ENCODE measurements at places on chromosomes 5 and 9. TPM values are rescaled to one million over a fixed set of nuclear protein-coding genes. Genes with fewer than 3 reads are reported as not detected.

GRCh38 chr9:96505316-96505991 is 55.5 kb downstream of the HABP4 start:
- no peak for DNase-seq

DNA sequence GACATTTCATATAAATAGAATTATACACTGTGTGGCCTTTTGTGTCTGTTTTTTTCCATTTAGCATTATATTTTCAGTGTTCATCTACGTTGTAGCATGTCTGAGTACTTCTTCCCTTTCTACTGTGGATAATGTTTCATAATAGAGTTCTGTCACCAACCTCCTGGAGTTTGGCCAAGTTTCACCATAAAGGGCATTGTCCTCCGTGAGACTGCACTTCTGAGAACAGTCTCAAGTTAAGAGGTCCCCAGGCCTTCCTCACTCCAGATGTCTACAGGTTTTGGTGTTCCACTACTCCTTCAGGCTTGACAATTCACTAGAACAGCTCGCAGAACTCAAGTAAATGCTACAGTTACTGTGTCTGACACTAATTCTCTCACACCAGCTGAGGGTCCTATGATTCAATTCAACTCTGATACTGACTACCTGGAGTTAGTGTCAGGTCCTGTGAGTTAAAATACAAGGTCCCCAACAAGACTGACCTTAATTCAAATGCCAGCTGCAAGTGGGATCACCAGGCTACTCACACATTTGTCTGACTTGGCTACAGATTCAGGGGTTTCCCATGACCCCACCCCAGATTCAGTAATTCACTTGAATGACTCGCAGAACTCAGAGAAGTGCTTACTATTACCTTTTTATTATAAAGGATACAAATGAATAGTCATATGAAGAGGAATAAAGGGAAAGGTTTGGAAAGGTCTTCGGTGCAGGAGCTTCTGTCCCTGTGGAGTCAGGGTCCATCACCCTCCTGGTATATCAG is 31.1 kb downstream of the SLC35A4 start:
- DNase-seq, result peak; percentile 42

Gene DPH7
- total RNA-seq, result 24.8 TPM

- no peak for DNase-seq
Measured at GRCh38 chr9:5671711-5672353, 42.9 kb downstream of the RIC1 start.

Gene PRSS3
- 11.3 TPM for total RNA-seq

GRCh38 chr5:17213938-17214337 is 3.5 kb upstream of the BASP1 start:
- no peak for DNase-seq

Gene NSA2
- total RNA-seq, result 118 TPM

GRCh38 chr9:237141-237857 is 22.6 kb downstream of the DOCK8 start:
- no peak for DNase-seq

Gene ADGRD2
- total RNA-seq, result not detected

GRCh38 chr9:75855509-75855908 is 35.0 kb upstream of the PCSK5 start:
- DNase-seq, result peak; percentile 46

GRCh38 chr5:16600397-16600796 is 16.4 kb downstream of the RETREG1 start:
- DNase-seq, result peak; percentile 51

GRCh38 chr5:109713453-109713852 is 23.7 kb downstream of the MAN2A1 start:
- no peak for DNase-seq

DNA sequence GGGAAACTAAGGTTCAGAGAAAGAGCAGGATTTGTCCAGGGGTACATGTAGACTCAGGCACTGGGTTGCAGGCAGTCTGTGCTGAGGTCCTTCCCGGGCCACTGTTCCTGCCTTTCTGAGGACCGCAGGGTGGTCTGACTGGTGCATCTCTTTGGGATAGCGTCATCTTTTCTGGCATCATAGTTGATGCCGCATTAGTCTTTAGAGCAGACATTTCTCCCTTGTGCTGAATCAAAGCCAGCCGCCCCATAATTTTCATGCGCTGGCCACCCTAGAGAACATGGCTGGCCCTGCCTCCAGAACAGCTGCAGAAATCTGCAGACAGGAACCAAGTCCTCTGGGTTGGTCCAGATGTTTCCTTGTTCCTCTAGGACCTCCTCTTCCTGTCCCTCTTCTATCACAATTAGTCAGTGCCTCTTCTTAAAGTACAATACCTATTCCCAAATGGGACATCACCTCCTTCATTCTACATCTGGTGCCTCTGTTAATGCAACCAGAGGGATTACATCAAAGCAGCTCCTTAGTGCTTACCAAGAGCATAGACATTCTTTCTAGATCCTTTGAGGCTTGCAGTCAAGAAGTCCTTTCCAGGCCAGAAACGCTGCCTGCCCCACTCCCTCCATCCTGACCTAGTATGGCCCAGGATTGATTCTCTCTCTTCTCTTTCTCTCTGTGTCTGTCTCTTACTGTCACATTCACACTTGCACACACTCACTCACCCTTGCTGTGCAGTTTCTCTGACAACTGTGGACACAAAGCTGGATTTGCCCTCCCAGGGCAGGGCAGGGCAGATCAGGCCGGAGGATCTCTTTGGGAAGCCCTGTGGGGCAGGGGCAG is 42.0 kb upstream of the ORM1 start:
- no peak for DNase-seq

DNA sequence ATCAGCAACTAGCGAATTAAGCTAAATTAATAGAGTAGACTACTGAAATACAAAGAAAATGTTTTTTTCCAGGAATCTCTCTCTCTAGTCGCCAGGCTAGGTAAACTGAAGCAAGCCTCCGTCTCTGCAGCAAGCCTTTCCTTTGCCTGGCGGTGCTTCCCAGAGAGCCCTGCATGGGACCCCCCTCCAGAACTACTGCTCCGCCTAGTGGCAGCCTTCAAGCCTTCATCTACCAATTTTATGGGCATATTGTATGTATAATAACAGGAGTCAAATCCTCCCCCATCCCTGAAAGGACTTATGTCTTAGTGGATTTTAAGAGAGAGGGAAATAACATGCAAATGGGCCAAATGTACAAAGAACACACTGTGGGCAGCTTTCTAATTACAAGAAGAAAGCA is 241.9 kb downstream of the SAXO1 start:
- DNase-seq, result no peak

Gene NMUR2
- total RNA-seq, result 1.7 TPM

DNA sequence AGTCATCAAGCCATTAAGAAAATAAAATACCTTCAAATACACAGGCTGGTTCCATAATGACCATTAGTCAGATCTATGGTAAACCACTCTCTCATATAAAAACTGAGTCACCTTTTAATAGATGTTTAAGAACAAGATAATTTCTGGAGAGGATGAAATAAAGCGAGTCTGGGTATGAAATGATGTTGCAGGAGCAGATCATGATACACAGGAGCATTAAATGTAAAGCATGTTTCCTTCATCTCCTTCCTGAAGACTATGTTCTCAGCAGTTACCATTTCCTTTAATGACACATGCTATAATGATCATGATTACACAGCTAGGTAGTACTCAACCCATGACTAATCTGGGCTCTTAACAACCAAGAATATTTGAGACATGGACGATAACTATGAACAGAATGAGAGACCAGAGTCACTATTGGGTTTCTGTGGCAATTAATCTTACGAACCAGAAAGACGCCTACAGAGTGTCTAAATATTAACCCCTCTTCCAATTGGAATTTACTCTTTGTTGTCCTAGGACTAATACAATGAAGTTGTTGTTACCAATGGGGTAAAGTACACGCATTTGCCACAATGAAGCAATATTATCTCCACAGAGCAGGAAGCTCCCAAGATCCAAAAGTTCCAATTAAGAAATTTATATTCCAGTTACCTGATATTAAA is 105.6 kb downstream of the NR6A1 start:
- no peak for DNase-seq

- DNase-seq, result no peak
Measured at GRCh38 chr5:160472482-160472881, 50.8 kb downstream of the PTTG1 start.

GRCh38 chr5:69271376-69271775 is 36.7 kb downstream of the CDK7 start:
- DNase-seq, result peak; percentile 17

DNA sequence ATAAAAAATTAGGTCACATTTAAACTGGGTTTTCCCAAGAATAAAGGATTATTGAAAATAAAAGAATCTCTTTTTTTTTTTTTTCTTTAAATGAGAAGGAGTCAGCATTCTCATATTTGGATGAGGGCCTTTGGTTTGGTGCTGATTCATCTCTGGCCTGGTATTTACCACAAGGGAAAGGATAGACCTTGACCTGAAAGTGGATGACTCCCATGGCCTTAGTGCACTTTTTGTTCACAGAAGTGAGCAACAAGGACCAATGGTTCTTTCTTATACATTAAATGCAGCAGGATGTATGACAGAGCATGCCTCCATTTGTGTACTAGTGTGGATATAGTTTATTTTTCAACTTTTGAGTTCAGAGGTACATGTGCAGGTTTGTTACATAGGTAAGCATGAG is 6.9 kb downstream of the YTHDC2 start:
- no peak for DNase-seq
